ENCODE measurements at places on chromosomes 12 and 14. TPM values are rescaled to one million over a fixed set of nuclear protein-coding genes. Genes with fewer than 3 reads are reported as not detected.

- H3K27ac ChIP-seq: no peak overlapping the region
- H3K27me3 ChIP-seq: no peaks in the 10 kb centered on the region
- H3K4me3 ChIP-seq: no peak overlapping the region
- no peaks in the 10 kb centered on the region for H3K36me3 ChIP-seq
- DNase-seq: no peak
These were observed 18.0 kb upstream of the MAP3K9 start for GRCh38 chr14:70827347-70827746.

- H3K36me3 ChIP-seq: no peaks in the 10 kb centered on the region
- H3K4me3 ChIP-seq: peak overlapping the region; percentile 83
- H3K4me1 ChIP-seq: peaks cover 13% of the 10 kb centered on the region
- H3K27me3 ChIP-seq: no peaks in the 10 kb centered on the region
These were observed 414 bp upstream of the ANKS1B start for GRCh38 chr12:99985129-99985570.

DNA sequence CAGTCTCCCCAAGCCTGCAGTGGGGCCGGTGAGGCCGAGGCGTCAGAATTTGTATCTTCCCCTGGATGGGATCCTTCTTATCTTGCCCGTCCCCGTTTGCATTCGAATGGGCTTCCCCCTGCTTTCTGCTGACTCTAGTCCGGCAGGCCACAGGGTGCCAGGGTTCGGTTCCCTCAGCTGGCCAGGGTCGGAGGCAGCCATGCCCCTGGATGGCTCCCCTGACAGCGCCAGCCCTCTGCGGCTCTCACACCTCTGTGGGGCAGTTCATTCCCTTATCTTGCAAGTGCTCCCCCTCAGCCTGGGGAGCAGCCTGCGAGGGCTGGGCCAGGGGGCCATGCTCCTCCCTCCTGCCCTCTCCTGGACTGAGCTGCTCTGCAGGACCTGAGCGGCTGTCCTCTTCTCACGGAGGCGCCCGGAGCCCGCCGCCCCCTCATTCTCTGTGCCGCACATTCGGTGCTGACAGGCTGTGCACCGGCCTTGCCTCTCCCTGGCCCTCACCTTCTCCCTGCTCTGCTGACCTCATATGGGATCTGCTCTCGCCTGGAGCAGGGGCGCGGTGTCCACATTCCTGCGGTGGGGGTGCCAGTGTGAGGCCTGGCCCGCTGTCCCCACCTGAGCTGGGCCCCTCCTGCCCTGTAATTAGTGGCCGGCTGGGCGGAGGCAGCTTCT lies 32.8 kb downstream of the KIF26A start:
- H3K4me3 ChIP-seq: no peak overlapping the region
- H3K27ac ChIP-seq: no peak overlapping the region

- no peak overlapping the region for H3K27ac ChIP-seq
- H3K36me3 ChIP-seq: no peaks in the 10 kb centered on the region
- DNase-seq: no peak
- H3K4me3 ChIP-seq: no peak overlapping the region
- H3K27me3 ChIP-seq: no peaks in the 10 kb centered on the region
These were observed 24.2 kb upstream of the DYRK2 start for GRCh38 chr12:67624355-67624754.

Gene PZP
- polyA plus RNA-seq: not detected

DNA sequence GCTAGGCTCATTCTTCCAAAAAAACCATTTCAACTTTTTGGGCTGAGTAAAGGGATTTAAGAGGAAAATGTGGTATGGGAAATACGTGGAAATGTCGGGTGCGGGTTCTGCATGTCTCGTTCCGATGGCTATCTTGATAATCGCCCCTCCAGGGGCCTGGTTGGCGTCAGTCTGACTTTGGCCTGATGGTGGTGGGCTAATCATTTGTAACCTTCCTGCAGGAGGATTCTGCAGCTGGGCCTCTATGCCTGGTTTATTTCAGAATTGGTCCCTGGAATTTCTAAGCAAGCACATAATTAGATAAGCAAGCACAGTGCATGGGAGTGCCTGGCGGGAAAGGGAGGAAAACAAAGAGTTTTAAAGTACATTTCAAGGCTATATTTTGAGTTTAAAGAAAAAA lies 14.8 kb upstream of the SLC4A8 start:
- H3K27ac ChIP-seq: no peak overlapping the region
- H3K27me3 ChIP-seq: no peaks in the 10 kb centered on the region
- no peaks in the 10 kb centered on the region for H3K36me3 ChIP-seq
- DNase-seq: peak; percentile 73
- no peaks in the 10 kb centered on the region for H3K4me1 ChIP-seq

DNA sequence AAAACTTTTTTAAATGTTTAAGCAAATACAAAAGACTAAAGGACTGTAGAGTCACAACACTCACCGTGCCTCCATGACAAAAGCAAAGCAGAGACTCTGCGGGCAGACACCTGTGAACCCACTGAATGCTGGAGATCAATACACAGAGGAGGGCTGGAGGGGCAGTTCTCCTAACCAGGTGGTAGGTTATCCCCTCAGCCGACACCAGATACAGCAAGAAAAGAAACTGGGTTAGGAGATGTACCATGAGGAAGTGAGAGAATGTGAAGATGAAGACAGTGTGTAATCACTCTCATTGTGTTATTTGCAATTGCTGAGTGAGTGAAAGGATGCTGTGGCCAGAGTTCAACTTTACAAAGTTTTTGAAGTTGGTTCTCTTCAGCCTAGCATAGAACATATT lies 480.3 kb downstream of the BCL11B start:
- no peaks in the 10 kb centered on the region for H3K4me1 ChIP-seq
- H3K27ac ChIP-seq: no peak overlapping the region
- no peak overlapping the region for H3K4me3 ChIP-seq

GRCh38 chr12:93944911-93945310 lies 203.5 kb upstream of the PLXNC1 start:
- H3K27me3 ChIP-seq: no peaks in the 10 kb centered on the region
- no peaks in the 10 kb centered on the region for H3K4me1 ChIP-seq
- H3K27ac ChIP-seq: no peak overlapping the region
- no peak overlapping the region for H3K4me3 ChIP-seq
- no peak for DNase-seq

DNA sequence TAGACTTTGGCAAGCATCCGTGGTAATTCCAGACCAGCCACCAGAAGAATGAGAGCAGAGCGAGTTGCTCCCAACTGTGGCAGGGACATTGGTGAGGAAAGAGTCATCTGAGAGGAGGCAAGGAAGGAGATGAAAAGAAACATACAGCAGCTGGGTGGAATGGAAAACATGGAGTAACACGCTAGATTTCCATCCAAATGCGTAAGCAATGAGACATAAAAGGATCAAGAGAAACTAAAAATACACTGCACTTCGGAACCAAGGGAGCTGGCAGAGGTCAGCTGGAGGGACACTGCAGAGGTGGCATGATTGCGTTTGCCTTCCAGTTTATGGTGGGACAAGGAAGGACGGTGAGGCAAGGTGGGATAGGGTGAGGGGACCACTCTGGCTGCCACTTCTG lies 82.9 kb downstream of the DDX51 start:
- no peaks in the 10 kb centered on the region for H3K27me3 ChIP-seq
- no peak overlapping the region for H3K4me3 ChIP-seq
- no peak overlapping the region for H3K27ac ChIP-seq
- peaks cover 63% of the 10 kb centered on the region for H3K36me3 ChIP-seq

GRCh38 chr12:46453428-46453827 lies 80.9 kb upstream of the SLC38A2 start:
- DNase-seq: no peak
- H3K27me3 ChIP-seq: no peaks in the 10 kb centered on the region
- no peaks in the 10 kb centered on the region for H3K36me3 ChIP-seq
- H3K27ac ChIP-seq: no peak overlapping the region
- peaks cover 30% of the 10 kb centered on the region for H3K4me1 ChIP-seq

- H3K4me1 ChIP-seq: no peaks in the 10 kb centered on the region
- no peak overlapping the region for H3K4me3 ChIP-seq
- no peak overlapping the region for H3K27ac ChIP-seq
- no peaks in the 10 kb centered on the region for H3K36me3 ChIP-seq
- DNase-seq: no peak
- no peaks in the 10 kb centered on the region for H3K27me3 ChIP-seq
These were observed 104.0 kb upstream of the SLC16A7 start for GRCh38 chr12:59491877-59492276.

DNA sequence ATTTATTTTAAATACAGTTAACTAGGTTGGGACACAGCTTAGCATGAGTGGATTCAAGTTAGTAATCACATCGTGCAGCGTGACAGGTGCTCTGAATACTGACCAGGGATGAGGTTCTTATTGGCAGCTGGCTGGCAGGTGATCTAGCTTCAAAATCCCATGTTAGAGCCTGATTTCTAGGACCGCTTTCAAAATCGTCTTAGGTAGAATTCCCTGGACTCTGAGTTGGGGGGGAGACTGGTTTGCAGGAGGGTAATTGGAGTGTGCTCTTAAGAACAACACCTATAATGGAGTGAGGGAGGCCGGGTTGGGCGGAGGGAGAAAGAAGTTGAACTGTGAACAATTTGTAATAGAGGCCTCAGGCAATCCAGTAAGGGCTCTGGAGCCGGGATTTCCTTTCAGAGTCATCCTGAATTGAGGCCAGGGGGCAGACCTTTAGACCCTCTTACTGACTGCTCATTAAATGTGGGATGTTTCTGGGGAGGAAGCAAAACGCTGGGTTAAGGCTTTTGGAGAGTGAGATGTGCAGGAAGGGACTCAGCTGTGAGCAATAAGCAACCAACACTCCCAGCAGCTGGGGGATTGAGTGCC lies 874 bp upstream of the YARS2 start:
- DNase-seq: peak; percentile 5
- H3K27ac ChIP-seq: peak overlapping the region; percentile 1
- H3K27me3 ChIP-seq: 0 out of 2 replicates have a peak, but pooled peaks cover 1% of the 10 kb centered on the region

GRCh38 chr14:59631237-59631636 lies 54.6 kb upstream of the CCDC175 start:
- peak; percentile 39 for DNase-seq
- H3K27me3 ChIP-seq: peaks cover 19% of the 10 kb centered on the region
- H3K4me1 ChIP-seq: no peaks in the 10 kb centered on the region
- peak overlapping the region; percentile 57 for H3K4me3 ChIP-seq
- H3K36me3 ChIP-seq: no peaks in the 10 kb centered on the region

DNA sequence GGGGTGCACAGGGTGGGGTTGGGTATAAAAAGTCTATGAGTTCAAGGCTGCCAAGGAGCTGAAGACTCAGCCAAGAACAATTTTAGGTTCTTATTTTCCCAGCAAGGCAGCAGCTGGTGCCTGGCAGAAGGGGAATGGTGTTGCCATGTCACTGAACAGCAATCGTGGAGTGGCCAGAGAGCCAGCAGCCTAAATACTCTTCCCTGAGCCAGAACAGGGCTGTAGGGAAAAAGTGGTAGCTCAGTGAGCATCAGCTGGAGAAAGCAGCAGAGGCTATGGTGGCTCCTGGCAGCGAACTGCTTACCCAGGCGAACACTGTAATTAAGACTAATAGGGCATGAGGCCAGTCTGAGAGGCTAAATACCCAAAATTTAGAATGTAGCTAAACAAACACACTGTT lies 334.9 kb downstream of the RMST start:
- no peak overlapping the region for H3K4me3 ChIP-seq
- H3K27me3 ChIP-seq: no peaks in the 10 kb centered on the region
- no peaks in the 10 kb centered on the region for H3K4me1 ChIP-seq
- DNase-seq: no peak
- no peak overlapping the region for H3K27ac ChIP-seq

Measured in SK-N-SH (cell line).